ENCODE measurements at places on chromosomes 5 and 9. TPM values are rescaled to one million over a fixed set of nuclear protein-coding genes. Genes with fewer than 3 reads are reported as not detected.

DNA sequence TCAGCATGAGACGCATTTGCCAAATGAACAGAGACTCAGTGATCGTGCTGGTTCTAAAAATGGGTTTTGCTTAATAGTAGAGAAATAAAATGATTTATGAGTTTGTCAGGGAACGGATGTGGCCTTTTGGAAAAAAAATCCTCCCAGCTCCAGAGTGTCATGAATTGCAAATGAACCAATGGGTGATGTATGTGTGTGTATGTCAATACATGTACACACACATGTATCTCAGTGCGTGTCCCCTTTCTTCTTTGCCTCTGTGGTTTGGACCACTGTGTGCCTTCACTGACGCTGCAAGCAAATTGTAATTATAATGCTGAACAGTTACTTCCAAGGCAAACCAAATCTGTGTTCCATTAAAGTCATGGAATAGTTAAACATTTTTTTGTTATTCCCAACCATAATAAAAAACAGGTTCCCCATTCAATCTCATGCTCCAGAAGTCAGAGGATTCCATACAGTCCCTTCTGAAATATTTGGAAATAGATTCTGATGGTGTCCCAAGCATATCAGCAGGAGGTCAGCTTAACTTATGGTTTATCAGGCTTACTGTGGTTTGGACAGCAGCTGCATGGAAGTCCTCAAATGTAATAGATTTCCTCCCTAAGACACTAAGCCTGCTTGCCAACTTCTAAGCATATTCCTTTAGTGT lies 630.5 kb downstream of the ACTL7B start:
- H3K4me1 ChIP-seq, result no peaks in the 10 kb centered on the region
- no peaks in the 10 kb centered on the region for H3K36me3 ChIP-seq
- H3K27me3 ChIP-seq, result no peaks in the 10 kb centered on the region
- no peak for DNase-seq
- no peak overlapping the region for H3K27ac ChIP-seq
- no peak overlapping the region for H3K4me3 ChIP-seq

GRCh38 chr9:87198716-87199115 lies 251.4 kb upstream of the GAS1 start:
- H3K27ac ChIP-seq, result no peak overlapping the region
- DNase-seq, result no peak
- no peaks in the 10 kb centered on the region for H3K4me1 ChIP-seq
- H3K4me3 ChIP-seq, result no peak overlapping the region
- peaks cover 87% of the 10 kb centered on the region for H3K27me3 ChIP-seq
- H3K36me3 ChIP-seq, result no peaks in the 10 kb centered on the region

- DNase-seq, result no peak
- peaks cover 32% of the 10 kb centered on the region for H3K27me3 ChIP-seq
- no peak overlapping the region for H3K27ac ChIP-seq
- H3K4me1 ChIP-seq, result no peaks in the 10 kb centered on the region
- H3K4me3 ChIP-seq, result no peak overlapping the region
- H3K36me3 ChIP-seq, result no peaks in the 10 kb centered on the region
Observed at GRCh38 chr9:135051316-135052038, 36.0 kb upstream of the OLFM1 start.

- no peak overlapping the region for H3K4me3 ChIP-seq
- H3K4me1 ChIP-seq, result no peaks in the 10 kb centered on the region
- no peak for DNase-seq
- H3K27me3 ChIP-seq, result no peaks in the 10 kb centered on the region
- H3K27ac ChIP-seq, result no peak overlapping the region
Observed at GRCh38 chr5:133081036-133081435, 29.2 kb downstream of the HSPA4 start.

Gene CDKN2B
- total RNA-seq, result 9.8 TPM

- H3K4me3 ChIP-seq, result no peak overlapping the region
- H3K27ac ChIP-seq, result no peak overlapping the region
- no peaks in the 10 kb centered on the region for H3K36me3 ChIP-seq
- DNase-seq, result no peak
Observed at GRCh38 chr9:132769906-132770769, 99.9 kb downstream of the GTF3C4 start.

GRCh38 chr9:108270051-108270450 lies 585.7 kb downstream of the ACTL7B start:
- no peak overlapping the region for H3K27ac ChIP-seq
- peaks cover 41% of the 10 kb centered on the region for H3K4me1 ChIP-seq
- DNase-seq, result no peak
- no peaks in the 10 kb centered on the region for H3K27me3 ChIP-seq
- no peak overlapping the region for H3K4me3 ChIP-seq
- H3K36me3 ChIP-seq, result no peaks in the 10 kb centered on the region

Gene FOXD4
- 2.8 TPM for total RNA-seq

GRCh38 chr9:133641396-133641655 lies 5.2 kb downstream of the DBH start:
- no peaks in the 10 kb centered on the region for H3K4me1 ChIP-seq
- no peak overlapping the region for H3K4me3 ChIP-seq
- no peak overlapping the region for H3K27ac ChIP-seq
- no peaks in the 10 kb centered on the region for H3K36me3 ChIP-seq
- H3K27me3 ChIP-seq, result peaks cover 5% of the 10 kb centered on the region
- no peak for DNase-seq

All from HCT116 (cell line).